ENCODE measurements at places on chromosomes 11 and 22.
A peak's percentile ranks its signal among the peaks of the same experiment; 100 is the strongest.

- H3K36me3 ChIP-seq = no peaks in the 10 kb centered on the region
- H3K27ac ChIP-seq = no peak overlapping the region
- no peaks in the 10 kb centered on the region for H3K27me3 ChIP-seq
- no peak for DNase-seq
- no peaks in the 10 kb centered on the region for H3K4me1 ChIP-seq
Measured at GRCh38 chr22:22761963-22762772, 117.8 kb downstream of the GGTLC2 start.

DNA sequence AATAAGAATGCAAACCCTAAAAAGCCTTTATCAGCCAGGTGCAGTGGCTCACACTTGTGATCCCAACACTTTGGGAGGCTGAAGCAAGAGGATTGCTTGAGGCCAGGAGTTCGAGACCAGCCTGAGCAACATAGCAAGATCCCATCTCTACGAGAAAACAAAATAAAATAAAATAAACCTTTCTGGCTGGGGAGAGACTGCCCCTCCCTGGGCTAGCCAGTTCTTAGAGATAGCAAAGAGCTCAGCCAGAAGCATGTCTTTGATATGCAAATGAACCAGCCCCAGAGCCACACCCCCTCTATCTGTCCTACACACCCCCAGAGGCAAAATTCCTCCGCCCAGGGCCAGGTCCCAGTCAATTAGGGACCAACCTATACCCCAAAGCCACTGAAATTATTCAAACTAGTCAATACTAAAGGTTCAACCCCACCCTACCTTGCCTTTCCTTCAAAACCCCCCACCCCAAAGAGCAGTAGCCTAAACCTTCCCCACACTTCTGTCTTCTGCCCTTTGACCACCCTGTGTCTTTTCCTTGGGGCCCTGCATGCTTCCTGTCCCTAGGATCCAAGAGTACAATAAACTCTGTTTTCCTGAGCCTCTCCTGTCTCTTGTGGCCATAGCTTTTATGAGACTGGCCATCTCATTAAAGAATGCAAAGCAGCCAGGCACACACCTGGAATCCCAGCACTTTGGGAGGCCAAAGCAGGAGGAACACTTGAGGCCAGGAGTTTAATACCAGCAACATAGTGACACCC, 37.3 kb upstream of the CXCR5 start:
- H3K4me3 ChIP-seq = no peak overlapping the region
- H3K27ac ChIP-seq = no peak overlapping the region
- no peaks in the 10 kb centered on the region for H3K4me1 ChIP-seq
- no peaks in the 10 kb centered on the region for H3K27me3 ChIP-seq
- H3K36me3 ChIP-seq = no peaks in the 10 kb centered on the region

- no peak overlapping the region for H3K27ac ChIP-seq
- DNase-seq = no peak
- no peaks in the 10 kb centered on the region for H3K27me3 ChIP-seq
- H3K36me3 ChIP-seq = no peaks in the 10 kb centered on the region
- H3K4me1 ChIP-seq = no peaks in the 10 kb centered on the region
- H3K4me3 ChIP-seq = no peak overlapping the region
Measured at GRCh38 chr11:115078461-115079438, 400.4 kb downstream of the NXPE2 start.

DNA sequence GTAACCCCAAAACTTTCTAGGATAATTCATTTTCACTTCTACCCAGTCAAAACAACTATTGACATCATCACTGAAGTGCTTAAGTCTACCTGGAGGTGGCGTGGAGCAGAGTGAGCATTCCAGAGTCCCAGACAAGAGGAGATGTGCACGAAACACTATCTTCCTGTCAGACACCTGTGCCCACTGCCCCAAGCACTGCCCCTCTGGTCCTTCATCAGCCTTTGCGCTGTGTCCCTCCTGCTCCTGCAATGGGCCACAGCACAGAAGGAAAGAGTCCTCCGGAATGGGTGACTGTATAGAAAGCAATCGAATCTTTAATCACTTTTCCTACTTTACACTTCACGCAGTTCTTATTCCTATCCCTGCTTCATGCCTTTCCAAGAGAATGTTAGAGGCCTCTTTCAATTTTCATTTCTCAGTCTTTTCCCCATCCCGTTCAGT, 512 bp upstream of the GRIA4 start:
- H3K27ac ChIP-seq = no peak overlapping the region
- no peak overlapping the region for H3K4me3 ChIP-seq
- DNase-seq = no peak

- no peaks in the 10 kb centered on the region for H3K36me3 ChIP-seq
- H3K4me3 ChIP-seq = no peak overlapping the region
- no peaks in the 10 kb centered on the region for H3K4me1 ChIP-seq
- DNase-seq = no peak
- H3K27me3 ChIP-seq = no peaks in the 10 kb centered on the region
- H3K27ac ChIP-seq = no peak overlapping the region
Measured at GRCh38 chr11:27443746-27444507, 28.7 kb downstream of the LGR4 start.

DNA sequence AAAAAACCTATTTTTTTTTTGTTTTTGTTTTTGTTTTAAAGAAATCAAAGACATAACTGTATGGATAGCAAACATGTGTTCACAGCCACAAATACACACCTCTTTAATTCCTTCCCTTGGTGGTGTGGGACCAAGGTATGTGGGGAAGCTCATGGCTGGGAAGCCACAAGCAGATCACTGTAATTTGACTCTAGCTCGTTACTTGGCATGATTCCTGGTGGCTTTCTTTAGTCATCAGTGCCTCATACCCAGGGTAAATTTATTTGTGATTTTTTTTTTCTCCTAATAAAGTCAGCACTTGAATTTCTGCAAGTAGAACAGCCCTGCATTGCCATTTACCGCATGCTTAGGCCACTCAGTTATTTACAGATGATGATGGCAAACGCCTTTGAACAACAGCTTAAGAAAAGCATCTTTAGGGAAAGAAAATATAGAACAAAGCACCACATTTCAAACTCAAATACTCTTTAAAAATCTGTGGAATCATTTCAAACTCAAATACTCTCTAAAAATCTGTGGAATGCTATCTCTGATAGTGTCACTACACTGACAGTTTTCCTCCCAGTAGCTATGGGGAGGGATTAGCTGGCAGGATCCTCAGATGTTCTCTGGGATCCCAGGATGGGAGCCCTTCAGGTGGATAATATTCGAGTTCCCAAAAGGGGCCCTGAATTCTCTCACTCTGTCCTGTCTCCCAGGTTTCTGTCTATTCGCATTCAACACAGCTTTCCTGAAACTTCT, 687.2 kb downstream of the OPCML start:
- no peaks in the 10 kb centered on the region for H3K27me3 ChIP-seq
- H3K4me1 ChIP-seq = no peaks in the 10 kb centered on the region
- no peaks in the 10 kb centered on the region for H3K36me3 ChIP-seq
- no peak for DNase-seq
- H3K4me3 ChIP-seq = no peak overlapping the region
- H3K27ac ChIP-seq = no peak overlapping the region

DNA sequence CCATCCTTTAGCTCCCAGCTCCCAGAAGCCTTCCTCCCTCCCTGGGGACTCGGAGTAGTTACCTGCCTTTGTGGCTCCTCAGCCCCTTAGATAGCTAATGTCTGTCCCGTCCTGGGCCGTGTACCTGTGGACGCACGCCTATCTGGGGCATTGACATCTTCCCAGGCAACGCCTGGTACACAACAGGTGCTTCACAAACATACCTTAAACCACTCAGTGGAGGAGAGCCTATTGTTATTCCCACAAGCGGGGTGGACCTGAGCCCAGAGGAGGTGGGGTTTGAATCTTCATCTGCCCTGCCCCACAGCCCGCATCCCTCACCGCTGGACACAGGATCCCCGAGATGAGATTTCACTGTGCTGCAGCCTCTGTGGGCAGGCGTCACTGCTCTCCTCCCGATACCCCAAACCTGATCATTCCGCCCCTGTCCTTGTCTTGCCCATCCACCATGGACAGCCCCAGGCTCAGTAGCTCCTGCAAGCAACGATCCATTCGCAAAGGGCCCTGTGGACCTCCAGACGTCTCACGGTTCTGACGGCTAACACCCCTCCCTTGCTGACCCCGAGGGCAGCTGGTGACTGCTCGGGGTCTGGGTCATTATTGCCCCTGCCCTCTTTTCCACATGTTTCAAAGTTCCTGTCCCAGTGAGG, 73.8 kb upstream of the SHISAL1 start:
- no peaks in the 10 kb centered on the region for H3K36me3 ChIP-seq
- no peaks in the 10 kb centered on the region for H3K4me1 ChIP-seq
- H3K27me3 ChIP-seq = no peaks in the 10 kb centered on the region
- no peak overlapping the region for H3K27ac ChIP-seq

DNA sequence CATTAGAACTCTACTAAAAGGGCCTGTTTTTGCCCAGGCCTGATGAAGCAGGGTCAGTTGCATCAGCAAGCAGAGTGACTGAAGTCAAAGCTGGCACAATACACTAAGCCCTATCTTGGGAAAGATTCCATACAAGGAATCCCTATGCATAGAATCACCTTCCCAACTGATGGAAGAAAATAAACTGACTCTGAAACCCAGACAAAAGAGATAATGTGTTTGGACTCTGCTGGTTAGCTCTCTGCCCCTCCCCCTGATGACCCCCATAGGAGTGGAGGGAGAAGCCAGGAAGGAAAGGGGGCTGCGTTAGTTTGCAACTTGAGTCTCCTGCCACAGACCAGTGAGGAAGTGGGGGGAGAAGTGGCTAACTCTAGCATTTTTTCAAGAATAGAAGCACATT, 32.9 kb downstream of the GALNT18 start:
- no peak overlapping the region for H3K4me3 ChIP-seq
- no peaks in the 10 kb centered on the region for H3K36me3 ChIP-seq
- no peaks in the 10 kb centered on the region for H3K27me3 ChIP-seq
- H3K4me1 ChIP-seq = no peaks in the 10 kb centered on the region

- H3K36me3 ChIP-seq = no peaks in the 10 kb centered on the region
- H3K27me3 ChIP-seq = no peaks in the 10 kb centered on the region
- no peaks in the 10 kb centered on the region for H3K4me1 ChIP-seq
Measured at GRCh38 chr22:49953680-49954344, 6.8 kb upstream of the PIM3 start.

DNA sequence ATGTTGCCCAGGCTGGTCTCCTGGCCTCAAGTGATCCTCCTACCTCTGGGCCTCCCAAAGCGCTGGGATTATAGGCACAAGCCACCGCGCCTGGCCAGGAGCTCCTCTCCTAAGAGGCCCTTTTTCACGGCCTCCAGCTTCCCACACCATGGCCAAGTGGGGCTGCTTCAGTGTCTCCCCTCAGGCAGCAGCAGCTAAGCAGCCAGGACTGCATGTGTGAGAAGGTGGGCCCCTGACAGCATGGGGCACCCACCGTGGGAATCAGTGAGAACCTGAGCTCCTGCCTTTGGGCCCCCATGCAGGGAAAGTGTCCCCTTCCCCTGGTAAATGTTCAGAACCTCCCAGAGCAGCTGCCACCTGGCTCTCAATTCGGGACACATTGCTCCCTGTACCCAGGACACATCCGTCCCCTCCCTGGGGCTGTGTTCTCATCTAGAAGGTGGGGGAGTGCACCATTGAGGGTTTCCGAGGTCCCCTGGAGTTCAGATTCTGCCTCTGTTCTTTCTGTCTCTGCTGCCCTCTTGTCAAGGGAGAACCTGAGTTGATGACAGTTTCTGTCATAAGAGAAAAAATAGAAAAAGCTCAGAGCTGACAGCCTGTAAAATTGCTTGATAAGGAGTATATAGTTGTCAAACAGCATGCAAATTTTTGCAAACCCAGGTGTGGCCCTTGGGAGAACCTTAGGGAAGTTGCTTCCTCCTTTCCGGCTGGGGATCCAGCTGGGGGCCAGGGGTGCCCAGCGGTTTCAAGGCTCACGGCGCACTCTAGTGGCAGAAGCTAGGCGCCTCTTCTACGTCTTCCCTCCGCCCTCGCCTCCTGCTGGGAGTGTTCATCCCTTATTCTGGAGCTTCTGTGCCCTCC, 29.7 kb downstream of the FAM83F start:
- H3K27me3 ChIP-seq = no peaks in the 10 kb centered on the region
- H3K4me1 ChIP-seq = no peaks in the 10 kb centered on the region
- H3K36me3 ChIP-seq = no peaks in the 10 kb centered on the region
- no peak overlapping the region for H3K27ac ChIP-seq
- DNase-seq = peak; percentile 29

DNA sequence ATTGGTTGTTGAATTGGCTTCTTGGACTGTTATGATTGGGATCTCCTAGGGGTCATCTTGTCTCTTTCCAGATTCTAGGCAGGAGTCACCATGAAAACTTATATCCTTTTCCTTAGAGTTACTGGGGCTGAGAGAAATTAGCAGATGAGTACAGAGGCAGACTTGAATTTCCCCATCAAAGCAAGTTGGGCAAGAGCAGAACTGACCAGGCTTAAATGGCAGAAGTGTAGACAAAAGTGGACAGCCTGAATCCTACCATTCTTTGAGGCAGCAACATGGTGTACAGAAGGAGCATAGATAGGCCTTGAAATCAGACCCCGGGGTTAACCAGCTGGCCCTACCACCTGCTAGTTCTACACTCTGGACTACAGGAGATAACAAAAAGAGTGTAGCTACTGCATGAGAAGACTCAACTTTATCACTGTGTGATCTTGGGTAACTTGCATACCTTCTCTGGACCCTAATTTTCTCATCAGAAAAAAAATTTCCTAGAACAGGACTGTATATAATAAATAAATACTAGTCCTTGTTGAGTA, 427.4 kb upstream of the CADM1 start:
- no peak overlapping the region for H3K4me3 ChIP-seq
- no peaks in the 10 kb centered on the region for H3K36me3 ChIP-seq
- H3K4me1 ChIP-seq = no peaks in the 10 kb centered on the region
- H3K27ac ChIP-seq = no peak overlapping the region
- DNase-seq = no peak

DNA sequence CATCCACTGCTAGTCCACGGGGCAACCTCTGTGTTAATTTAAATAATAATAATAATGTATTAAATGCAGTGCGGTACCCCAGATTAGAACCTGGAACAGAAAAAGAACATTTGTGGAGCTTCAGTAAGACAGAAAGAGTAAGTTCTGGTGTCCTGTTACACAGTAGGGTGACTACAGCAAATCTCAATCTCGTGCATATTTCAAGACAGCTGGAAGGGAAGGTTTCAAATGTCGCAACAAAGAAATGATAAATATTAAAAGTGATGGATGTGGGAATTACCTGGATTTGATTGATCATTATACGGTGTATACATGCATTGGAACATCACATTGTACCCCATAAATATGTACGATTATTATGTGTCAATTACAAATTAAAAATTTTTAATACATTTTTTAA, 1.7 kb upstream of the RAC2 start:
- no peak for DNase-seq
- H3K36me3 ChIP-seq = no peaks in the 10 kb centered on the region
- no peaks in the 10 kb centered on the region for H3K4me1 ChIP-seq
- no peak overlapping the region for H3K27ac ChIP-seq
- H3K4me3 ChIP-seq = no peak overlapping the region

GRCh38 chr22:29459773-29460172, 20.2 kb upstream of the NEFH start:
- DNase-seq = no peak
- H3K27me3 ChIP-seq = no peaks in the 10 kb centered on the region
- H3K36me3 ChIP-seq = no peaks in the 10 kb centered on the region
- no peak overlapping the region for H3K4me3 ChIP-seq

GRCh38 chr22:47678636-47679287, 916.3 kb downstream of the TBC1D22A start:
- no peak overlapping the region for H3K4me3 ChIP-seq
- no peak for DNase-seq
- H3K36me3 ChIP-seq = no peaks in the 10 kb centered on the region
- no peak overlapping the region for H3K27ac ChIP-seq
- H3K4me1 ChIP-seq = no peaks in the 10 kb centered on the region
